ENCODE measurements at places on chromosomes 3 and 15.

DNA sequence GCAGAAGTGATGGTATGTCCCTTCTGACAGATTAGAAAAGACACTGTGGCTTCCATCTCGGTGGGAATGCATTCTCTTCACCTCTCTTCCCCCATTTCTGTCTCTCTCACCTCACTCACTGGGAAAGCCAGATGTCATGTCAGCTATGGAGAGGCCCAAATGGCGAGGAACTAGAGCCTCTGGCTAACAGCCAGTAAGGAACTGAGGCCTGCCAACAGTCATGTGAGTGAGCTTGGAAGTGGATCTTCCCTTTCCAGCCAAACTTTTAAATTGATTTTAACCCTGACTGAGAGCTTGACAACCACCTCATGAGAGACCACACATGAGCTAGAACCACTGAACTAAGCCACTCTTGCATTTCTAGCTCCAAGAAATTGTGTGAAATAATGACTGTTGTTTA is 35.2 kb upstream of the CDAN1 start:
- no peak for DNase-seq

GRCh38 chr3:1907911-1908310 is 190.8 kb upstream of the CNTN4 start:
- DNase-seq, result no peak

GRCh38 chr3:59268170-59268569 is 218.3 kb upstream of the CFAP20DC start:
- DNase-seq, result no peak

- DNase-seq, result no peak
Observed at GRCh38 chr3:172317984-172318383, 130.3 kb downstream of the GHSR start.

GRCh38 chr15:79970624-79971434 is at the start of gene BCL2A1:
TSS of gene BCL2A1 (minus strand) at chr15:79971196. CDS start at chr15:79971119, 77 bp downstream.
- no peak for DNase-seq

- no peak for DNase-seq
Observed at GRCh38 chr15:50390554-50391264, 33.5 kb upstream of the USP8 start.

DNA sequence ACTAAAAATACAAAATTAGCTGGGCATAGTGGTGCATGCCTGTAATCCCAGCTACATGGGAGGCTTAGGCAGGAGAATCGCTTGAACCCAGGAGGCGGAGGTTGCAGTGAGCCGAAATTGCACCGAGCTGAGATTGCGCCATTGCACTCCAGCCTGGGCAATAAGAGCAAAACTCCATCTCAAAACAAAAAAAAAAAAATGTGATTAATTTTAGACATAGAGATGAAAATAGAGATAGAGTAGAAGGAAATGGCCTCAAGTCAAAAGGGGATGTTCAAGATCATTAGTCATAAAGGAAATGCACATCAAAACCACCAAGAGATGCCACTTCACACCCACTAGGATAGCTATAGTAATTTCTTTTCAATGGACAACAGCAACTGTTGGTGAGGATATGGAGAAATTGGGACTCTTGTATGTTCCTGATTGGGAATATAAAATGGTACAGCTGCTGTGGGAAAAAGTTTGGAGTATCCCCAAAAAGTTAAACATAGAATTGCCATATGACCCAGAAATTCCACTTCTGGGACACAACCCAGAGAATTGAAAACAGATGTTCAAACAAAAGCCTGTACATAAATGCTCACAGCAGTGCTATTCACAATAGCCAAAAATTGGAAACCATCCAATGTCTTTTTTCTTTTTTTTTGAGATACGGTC is 55.4 kb downstream of the ABHD2 start:
- no peak for DNase-seq

- DNase-seq, result no peak
Observed at GRCh38 chr3:140766465-140766864, 88.6 kb downstream of the TRIM42 start.

DNA sequence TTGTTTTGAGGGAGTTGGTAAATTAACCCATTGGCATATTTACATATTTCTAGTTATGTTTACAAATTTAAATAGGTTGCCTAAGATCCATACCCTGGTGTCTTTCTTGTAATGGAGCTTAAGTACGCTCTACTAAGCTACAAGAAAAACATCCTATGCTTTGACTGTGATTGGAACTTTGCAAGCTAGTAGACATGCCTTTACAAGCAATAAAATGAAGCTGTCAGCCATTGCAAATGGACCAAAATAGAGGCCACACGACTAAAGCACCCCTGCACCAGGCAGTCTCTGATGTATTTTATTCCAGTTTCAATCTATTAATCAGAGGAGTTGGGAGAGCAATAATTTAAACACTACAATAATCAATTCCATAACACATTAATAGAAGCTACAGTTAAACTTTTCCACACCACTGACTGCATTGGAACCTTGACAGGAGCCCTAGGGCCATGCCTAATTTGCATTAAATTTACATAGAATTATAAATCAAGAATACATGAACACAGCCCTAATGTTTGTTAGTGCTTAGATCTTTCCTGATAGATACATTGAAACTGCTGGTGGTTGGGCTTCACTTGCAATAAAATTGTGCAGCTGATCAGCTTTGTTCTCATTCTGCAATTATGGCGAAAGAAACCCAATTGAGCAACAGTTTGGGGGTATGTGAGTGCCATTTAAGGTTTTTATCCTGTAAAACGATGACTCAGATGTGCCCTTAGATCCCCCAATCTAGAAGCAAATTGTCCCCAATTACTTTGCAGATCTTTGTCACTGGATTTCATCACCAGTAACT is 360.1 kb downstream of the LSAMP start:
- DNase-seq, result no peak

DNA sequence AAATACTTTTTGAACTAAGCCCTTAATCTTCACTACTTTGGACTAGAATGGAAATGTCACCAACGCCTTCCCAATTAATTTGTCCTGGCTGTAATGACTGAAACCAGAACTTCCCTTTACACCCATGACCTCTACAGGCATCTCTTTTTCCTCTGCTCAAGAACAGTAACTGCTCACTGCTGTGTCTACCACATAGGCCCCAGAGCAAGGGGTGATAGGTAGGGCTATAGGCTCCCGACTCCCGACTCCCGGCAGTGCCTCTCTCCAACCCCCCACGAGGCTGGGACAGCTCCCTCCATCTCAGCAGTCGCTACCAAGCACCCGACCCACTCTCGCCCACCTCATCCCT is 384 bp upstream of the LEKR1 start:
- no peak for DNase-seq

GRCh38 chr3:122691195-122691594 is 10.6 kb downstream of the PARP14 start:
- no peak for DNase-seq

DNA sequence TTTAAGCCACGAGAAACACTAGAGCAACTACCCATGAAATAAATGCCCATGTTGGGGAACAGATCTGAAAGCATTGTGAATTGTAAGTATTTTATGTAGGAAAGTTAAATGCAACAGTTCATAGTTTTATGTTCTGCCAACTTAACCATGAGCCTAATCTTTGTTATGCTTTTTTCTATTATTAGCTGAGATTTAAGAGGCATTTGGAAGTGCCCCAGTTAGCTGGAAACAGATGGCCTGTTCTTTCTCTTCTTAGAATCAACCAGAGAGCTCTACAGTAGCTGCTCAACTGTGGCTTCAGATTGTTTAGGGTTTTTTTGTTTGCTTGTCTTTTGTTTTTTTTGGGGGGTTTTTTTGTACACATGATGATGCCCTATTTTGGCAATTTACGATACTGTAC is 284.4 kb downstream of the KCNH8 start:
- DNase-seq, result no peak

Measured in stimulated activated CD8-positive, alpha-beta memory T cell treated with anti-CD3 and anti-CD28 coated beads, Interleukin-4, amount 100 ng/mL, for 1 hour (primary cell).